ENCODE measurements at places on chromosomes 4 and X.

- no peak for DNase-seq
Observed at GRCh38 chr4:48195853-48196252, 61.8 kb upstream of the TXK start.

- peak; percentile 3 for DNase-seq
Observed at GRCh38 chr4:143514497-143514896, 995 bp downstream of the SMARCA5 start.

- DNase-seq: no peak
Observed at GRCh38 chr4:10055871-10056270, 34.6 kb upstream of the SLC2A9 start.

- DNase-seq: no peak
Observed at GRCh38 chr4:158125310-158125709, 47.5 kb downstream of the GASK1B start.

GRCh38 chr4:7757501-7758471, 181.9 kb downstream of the AFAP1 start:
- no peak for DNase-seq

- DNase-seq: no peak
Observed at GRCh38 chrX:110745288-110745687, 50.3 kb downstream of the CHRDL1 start.

DNA sequence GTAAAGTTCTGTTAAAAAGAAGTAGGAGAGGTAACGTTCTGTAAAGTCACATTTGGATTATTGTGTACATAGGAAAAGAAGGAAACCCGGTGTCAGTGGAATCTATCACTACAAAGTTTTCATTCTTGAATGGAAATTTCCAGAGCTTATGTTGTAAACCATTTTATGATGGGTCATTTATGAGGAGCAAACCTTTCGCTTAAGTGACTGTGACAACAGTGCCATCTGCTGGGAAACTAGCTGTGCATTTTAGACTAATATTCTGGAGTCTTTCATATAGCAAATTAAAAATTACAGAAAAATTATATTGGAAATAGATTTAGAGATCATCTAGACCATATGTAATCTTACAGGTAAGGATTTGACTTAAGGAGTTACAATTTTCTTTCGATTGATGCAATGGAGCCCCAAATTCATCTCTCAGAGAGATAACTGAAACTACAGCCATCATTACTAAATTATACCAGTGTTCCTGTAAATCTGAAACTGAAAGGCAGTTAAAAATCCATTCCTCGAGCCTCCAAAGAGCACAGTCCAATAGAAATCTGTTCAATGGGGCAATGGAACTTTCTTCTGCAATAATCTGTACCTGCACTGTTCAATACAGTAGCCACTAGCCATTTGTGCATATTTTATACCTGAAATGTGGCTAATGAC, 26.9 kb downstream of the ASB9 start:
- DNase-seq: peak; percentile 17

DNA sequence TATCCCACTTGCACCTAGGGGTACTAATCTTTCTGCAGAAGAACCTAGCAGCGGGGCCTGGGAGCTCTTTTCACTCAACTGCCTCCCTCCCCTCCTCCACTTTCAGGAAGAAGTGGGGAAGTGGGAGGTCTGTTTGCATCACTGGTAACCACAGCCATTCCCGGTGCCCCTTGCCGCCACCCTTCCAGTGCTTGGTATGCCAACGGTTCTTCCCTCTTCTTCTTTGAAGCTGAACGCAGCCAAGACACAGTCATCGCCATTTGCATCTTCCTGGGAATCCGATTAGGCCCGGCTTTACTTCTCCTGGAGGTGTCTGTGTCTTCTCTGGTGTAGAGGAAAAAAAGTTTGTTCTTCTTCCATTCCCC, 47.2 kb upstream of the RBPJ start:
- DNase-seq: no peak

- no peak for DNase-seq
Observed at GRCh38 chrX:78357342-78358055, 30.1 kb upstream of the CYSLTR1 start.

- DNase-seq: peak; percentile 29
Observed at GRCh38 chrX:49039598-49040375, 3.4 kb downstream of the TFE3 start.

GRCh38 chrX:146934256-146934655, 119.7 kb upstream of the CXorf51A start:
- DNase-seq: no peak

- DNase-seq: no peak
Observed at GRCh38 chr4:78671903-78672815, 104.0 kb upstream of the BMP2K start.

DNA sequence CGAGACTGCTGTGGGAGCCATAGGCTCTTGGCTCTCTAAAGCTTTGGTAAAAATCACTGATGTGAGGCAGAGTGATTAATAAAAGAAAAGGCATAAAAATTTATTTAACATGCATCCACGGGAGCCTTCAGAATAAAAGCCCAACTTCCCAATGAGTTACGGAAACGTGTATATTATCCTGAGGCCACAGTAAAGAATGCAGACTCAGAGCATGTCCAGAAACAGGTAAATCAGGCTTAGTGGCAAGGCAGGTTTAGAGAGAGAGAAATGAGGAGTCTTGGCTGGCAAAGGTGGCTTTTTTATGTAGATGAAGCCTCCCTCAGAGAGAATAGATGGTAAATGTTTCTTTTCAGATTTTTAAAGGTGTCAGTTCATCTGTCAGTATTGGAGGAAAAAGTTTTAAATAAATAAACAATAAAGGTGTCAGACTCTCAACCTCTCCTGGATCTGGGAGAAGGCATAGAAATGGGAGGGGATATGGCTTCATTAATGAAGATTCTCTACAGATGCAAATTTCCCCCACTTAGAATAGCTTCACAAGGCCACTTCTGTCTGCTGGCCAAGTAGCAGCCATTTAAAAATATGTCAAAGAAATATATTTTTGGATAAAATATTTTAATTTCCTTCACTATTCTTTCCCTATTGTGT, 24.0 kb downstream of the C4orf51 start:
- DNase-seq: no peak

DNA sequence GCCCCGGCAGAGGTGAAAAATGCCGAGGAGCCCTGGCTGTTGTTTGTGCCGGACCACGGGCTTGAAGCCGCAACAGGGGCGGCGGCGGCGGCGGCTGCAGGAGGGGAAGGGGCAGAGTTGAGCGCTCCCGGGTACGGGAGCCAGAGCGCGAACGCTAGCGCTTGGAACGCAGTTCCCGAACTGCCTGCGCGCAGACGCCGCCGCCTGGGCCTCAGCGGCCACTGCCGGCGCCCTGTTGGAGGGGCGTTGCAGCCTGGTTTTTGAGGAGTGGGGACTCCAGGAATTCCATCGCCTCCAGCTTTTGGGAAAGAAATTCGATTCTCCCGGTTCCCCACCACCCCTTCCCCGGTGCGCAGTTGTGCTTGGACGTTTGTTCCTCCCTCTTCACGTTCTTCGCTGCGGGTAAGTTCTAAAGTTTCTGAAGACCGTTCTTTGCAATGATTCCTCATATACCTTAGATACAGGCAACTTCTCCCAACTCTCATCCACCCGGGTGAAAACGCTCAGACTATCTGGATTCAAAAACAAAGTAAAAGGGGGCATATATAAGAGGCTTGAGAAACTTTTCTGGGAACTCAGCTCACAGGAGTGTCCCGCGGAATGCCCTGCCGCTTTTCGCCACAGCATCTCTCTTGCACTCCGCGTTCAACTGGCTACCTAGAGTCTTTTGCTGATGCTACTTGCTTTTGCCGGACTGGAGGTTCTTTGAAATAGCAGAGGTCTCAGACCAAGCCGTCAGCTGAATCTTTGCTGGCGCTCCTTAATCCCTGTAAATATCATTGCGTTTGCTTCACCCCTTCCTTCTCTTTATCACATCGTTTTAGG, 1.0 kb downstream of the FAT4 start:
- DNase-seq: no peak

GRCh38 chrX:18640686-18641085, 31.2 kb downstream of the RS1 start:
- no peak for DNase-seq

- DNase-seq: no peak
Observed at GRCh38 chr4:182825003-182825402, 92.2 kb downstream of the DCTD start.

DNA sequence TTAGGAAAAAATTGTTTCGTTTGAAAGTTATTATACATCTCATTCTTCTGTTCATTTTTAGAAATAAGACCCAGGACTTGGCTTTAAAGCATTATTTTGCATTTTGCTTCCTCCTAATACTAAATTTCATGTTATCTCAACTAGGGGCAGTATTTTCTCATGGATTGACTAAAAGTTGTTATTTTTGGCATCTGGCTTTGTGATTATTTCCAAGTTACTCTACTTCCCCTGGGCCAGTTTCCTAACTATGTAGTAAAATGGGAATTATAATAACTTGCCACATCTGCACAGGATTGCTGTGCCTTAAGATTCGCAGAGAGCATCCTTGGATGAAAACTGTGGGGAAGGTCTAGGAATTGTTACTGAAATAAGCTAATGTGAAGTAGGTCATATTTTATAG, 3.0 kb downstream of the RBPJ start:
- no peak for DNase-seq

GRCh38 chr4:8585721-8586212, 5.6 kb downstream of the GPR78 start:
- no peak for DNase-seq

GRCh38 chrX:108020631-108021030, 24.2 kb upstream of the VSIG1 start:
- no peak for DNase-seq

- DNase-seq: no peak
Observed at GRCh38 chrX:83529950-83530349, 21.9 kb downstream of the POU3F4 start.

- no peak for DNase-seq
Observed at GRCh38 chrX:41276661-41277506, 57.1 kb upstream of the DDX3X start.

DNA sequence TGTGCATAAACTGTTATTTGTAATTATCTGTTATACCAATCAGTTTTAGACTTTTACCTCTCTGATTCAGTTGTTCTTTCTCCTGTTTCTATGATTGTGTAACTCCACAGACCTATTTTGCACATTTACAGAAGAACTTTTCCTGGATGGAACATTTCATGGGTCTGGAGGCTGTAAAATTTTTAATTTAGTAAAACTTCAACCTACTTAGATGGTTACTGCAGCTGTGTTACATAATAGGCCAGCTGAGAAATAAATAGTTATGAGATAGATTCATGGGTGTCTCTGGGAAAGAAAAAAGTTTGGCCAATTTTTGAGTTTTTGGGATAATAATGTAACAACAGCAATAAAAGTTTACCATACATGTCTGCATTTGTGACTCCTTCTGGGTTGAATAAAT, 253.5 kb downstream of the ARHGAP24 start:
- DNase-seq: no peak

DNA sequence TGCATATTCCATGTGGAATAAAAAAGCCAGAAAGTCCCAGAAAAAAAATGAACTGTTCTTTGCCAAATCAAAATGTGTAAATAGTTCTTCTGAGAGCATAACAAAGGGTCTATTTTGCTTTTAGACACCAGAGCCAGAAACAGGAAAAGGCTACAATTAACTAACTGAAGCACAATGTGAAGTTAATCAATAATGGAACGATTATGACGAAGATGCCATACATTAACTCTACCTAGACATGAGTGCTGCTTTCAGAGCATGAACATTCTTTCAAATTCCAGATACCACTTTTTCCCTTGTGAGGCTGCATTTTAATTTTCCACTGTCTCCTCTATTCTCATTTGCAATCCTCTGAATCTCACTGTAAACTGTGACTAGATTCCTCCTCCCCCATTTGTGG, 48.7 kb upstream of the PHOX2B start:
- DNase-seq: no peak

- DNase-seq: no peak
Observed at GRCh38 chr4:1601852-1602654, 82.1 kb downstream of the FAM53A start.

- no peak for DNase-seq
Observed at GRCh38 chrX:11462136-11462535, 168.9 kb downstream of the AMELX start.

DNA sequence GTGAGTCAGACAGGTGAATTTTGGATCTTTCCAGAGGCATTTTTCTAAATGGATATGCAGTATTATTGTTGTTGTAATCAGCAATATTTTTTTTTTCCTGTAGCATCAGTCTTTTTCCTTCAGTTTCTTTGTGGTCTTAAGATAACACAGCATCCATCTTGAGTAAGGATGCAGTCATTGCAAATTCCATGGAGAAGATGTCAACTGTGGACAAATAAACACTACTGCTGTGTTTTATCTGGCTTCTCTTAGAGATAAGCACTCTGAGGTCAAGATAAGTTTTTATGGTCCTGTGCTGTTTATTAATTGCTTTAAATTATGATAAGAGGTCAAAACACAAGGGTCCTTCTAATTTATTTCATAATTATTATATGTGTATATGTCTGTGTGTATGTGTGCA, 1255.7 kb downstream of the ADGRL3 start:
- DNase-seq: no peak

DNA sequence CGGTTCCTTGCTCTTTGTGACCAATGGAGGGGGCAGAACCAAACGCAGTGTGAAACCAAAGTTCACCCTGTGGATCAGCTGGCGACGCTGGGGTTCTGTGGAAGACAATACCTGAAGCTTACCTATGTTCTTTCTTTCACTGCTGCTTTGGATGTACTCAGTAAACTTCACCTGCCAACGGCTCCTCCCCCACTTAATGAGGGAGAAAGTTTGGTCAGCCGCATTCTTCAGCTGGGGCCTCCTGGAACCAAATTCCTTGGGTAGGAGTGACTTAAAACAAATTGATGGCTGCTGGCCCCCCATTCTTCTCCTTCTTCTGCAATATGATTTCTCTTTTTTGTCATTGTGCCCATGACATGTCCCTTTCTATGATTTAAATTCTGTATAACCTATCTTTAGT, 282.4 kb downstream of the ANK2 start:
- no peak for DNase-seq

DNA sequence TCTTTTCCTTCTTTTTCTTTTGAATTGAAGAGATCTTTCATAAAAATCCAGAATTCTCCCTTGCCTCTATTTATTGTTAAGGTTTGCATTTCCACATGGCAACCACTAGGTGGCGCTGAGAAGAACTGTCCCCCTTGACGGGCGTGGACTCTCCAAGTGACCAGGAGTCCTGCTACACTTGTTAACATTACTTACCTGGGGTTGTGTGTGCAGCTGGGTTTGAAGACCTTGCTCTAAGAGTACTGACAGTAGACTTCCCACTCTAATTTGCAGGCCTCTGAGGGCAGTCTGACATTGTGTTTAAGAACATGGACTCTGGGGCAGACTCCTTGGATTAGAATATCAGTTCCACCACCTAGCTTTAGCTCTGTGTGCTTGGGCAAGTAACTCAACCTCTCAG, 52.8 kb downstream of the GPRIN3 start:
- peak; percentile 16 for DNase-seq

GRCh38 chrX:143472347-143472938, 44.8 kb downstream of the SPANXN3 start:
- no peak for DNase-seq

DNA sequence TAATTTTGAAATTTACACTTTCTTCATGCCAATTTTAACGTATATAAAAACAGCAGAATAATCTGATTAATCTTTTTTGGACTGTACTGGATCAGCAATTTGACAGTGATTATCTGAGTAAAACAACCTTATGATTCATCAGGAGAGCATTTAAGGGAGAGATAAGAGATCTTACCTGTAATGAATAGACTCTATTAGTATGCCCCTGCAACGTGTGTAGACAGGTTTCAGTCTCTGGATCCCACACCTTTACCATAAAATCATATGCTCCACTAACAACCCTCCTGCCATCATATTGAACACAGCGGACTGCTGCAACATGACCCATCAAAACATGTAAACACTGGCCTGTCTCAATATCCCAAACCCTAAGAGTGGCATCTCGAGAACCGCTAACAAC, 210.1 kb downstream of the FBXW7 start:
- DNase-seq: no peak

All from activated CD4-positive, alpha-beta T cell treated with anti-CD3 and anti-CD28 coated beads, Interleukin-2, amount 50 U/mL, for 24 hours (primary cell).